ENCODE measurements at places on chromosomes 16 and 17.

- no peak for DNase-seq
Measured at GRCh38 chr16:28875134-28876018, 2.9 kb upstream of the ATP2A1 start.

DNA sequence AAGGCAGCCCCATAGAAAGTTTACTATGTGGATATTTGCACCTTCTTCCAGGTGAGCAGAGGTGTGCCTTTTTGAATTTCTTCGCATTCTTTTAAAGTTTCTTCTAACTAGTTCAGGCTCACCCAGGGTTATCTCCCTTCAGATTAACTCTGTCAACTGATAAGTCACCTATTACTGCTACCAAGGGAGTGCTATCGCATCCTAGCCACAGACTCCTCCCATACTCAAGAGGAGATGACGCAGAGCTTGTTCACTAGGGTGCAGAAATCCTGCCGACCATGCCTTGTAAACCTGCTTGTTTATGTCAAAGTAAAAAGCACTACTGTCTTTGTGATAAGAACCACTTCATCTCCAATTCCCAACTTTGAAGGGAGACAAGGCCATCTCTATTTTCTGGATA is 390.1 kb downstream of the RBFOX1 start:
- no peak for DNase-seq

DNA sequence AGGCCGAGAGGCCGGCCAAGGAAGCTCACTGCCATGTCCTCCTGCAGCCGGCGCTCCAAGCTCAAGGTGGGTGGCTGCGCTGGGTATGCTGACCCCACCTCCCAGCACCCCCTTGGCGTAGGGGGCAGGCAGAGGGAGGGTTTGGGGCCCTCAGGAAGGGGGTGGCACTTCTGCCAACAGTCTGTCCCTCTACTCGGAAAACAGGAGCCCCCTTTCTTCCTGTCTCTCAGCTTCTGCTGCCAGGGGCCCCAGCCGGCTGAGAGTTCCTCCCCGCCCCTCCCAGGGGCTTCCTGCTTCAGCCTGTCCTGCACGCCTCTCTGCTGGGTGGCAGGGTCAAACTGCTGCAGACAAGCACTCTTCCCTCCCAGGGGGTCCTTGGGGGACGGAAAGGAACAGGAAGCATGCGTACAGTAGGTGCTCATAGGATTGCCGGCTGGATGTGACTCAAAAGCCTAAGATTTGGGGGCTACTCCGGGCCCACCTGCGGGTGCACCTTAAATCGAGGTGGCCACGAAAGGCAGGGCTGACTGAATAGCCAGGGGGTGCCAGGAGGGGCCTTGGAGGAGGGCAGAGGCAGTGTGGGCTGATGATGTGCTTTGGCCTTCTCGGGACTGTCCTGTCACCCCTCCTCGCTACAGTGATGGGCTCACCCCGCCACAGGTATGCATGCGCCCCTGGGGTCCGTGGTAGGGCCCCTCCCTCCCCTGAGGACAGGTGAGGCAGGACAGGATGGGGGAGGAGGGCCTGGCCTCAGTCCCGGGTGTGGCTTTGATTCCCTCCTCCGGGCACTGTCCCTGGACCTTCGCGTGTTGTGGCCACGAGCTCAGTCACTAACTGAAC is 4.0 kb downstream of the CBX2 start:
- DNase-seq: no peak

- DNase-seq: peak; percentile 68
Measured at GRCh38 chr16:89827383-89828198, 684 bp upstream of the SPIRE2 start.

DNA sequence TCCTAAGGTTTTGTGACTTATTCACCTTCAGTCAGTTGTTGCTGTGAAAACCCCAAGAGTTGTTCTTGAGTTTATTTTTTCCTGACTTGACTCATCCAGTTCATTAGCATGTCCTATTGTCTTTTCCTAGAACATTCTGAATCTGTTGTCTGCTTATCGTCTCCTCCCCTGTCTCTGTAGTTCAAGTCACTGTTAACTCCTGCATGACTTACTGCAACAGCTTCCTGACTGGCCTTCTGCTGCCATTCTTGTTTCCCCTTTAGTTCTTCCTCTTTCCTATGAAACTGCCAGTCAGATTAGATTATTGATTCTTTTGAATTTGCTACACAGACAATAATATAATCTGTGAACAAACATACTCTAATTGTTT is 161.5 kb downstream of the FTO start:
- no peak for DNase-seq

DNA sequence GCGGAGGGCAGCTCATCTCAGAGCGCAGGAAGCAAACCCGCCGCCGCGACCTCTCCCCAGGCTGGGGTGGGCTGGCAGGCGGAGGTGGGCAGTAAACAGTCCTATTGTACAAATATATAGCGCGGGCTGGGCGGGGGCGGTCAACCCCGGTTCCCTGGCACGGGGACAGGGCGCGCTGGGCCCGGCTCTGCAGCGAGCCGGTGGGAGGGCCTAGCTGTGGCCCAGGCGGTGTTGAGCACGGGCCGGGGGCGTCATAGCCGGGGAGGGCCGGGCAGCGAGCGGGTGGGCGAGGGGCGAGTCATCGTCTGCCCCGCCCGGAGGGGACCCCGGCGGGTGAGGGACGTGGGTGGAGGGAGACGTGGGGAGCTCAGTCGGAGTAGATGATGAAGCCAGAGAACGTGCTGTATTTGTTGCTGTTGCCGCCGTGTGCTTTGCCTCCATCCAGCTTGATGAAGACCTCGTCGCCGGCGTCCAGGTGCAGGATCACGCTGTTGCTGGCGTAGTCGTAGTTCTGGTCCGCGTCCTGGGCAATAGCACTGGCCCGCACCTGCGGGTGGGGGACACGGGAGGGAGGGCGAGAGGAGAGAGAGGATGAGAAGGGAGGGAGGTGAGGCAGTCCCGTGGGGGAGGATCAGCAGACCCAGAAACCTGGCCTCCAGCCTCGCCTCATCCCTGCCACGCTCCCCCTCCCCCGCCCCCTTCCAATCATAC is 8.1 kb downstream of the C1QL1 start:
- peak; percentile 71 for DNase-seq

DNA sequence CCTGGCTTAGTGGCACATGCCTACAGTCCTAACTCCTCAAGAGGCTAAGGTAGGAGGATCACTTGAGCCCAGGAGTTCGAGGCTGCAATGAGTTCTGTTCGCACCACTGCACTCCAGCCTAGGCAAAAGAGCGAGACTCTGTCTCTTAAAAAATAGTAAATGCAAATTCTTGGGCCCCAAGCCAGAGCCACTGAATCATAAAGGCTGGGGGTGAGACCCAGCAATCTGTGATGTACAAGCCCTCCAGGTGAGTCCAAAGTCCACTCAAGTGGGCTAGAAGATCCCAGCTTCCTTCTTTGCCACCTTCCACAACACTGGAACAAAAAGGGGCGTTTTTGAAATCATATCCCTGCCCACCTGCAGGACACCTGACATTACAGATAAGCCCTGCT is 16.9 kb downstream of the TRIM25 start:
- no peak for DNase-seq

DNA sequence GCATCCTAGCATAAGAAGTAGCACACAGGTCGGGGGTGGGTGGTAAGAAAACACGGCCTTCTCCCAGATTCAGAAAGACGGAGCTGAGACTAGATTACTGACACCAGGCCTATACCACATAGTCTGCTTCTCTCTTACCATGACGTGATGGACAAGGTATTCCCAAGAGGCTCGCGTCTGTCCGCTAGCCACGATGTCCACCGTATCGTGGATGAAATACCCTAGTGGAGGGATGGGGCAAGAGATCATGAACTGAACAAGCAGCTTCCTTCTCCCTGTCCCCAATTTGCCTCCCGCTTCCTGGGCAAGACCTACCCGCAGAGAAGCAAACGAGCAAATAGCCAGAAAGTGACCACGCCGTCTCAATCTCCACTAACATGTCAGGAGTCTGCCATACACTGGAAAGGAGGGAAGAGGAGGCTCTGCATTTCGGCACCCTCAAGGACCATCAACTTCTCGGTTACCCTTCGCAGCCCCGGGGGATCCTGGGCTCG is 820 bp downstream of the TLCD1 start:
- DNase-seq: peak; percentile 33

GRCh38 chr16:50816901-50817555 is 75.1 kb downstream of the CYLD start:
- no peak for DNase-seq

- DNase-seq: no peak
Measured at GRCh38 chr17:50176559-50177357, 11.0 kb downstream of the SGCA start.

DNA sequence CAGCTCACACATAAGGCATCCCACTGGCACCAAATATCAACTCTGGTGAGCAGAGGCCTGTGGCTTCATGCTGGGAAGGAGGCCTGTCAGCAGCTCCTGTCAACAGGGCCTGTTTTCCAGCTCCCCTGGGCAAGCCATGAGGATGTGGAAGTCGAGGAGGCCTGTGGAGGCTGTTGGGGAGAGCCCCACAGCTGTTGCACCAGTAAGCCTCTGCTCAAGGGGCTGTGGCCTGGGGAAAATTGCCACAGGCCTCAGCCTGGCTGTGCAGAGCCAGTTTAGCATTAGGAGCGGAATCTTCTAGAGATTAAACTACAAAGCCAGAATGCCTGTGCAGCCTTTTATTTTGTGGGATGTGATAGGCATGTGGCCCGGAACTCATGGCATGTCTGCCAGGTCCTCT is 202.1 kb downstream of the SPECC1 start:
- no peak for DNase-seq
